ENCODE measurements at places on chromosomes 7 and 10. TPM values are rescaled to one million over a fixed set of nuclear protein-coding genes. Genes with fewer than 3 reads are reported as not detected.

CPED1 gene
- not detected for total RNA-seq

ZNF488 gene
- total RNA-seq: 0.50 TPM

OPALIN gene
- total RNA-seq: not detected

DNA sequence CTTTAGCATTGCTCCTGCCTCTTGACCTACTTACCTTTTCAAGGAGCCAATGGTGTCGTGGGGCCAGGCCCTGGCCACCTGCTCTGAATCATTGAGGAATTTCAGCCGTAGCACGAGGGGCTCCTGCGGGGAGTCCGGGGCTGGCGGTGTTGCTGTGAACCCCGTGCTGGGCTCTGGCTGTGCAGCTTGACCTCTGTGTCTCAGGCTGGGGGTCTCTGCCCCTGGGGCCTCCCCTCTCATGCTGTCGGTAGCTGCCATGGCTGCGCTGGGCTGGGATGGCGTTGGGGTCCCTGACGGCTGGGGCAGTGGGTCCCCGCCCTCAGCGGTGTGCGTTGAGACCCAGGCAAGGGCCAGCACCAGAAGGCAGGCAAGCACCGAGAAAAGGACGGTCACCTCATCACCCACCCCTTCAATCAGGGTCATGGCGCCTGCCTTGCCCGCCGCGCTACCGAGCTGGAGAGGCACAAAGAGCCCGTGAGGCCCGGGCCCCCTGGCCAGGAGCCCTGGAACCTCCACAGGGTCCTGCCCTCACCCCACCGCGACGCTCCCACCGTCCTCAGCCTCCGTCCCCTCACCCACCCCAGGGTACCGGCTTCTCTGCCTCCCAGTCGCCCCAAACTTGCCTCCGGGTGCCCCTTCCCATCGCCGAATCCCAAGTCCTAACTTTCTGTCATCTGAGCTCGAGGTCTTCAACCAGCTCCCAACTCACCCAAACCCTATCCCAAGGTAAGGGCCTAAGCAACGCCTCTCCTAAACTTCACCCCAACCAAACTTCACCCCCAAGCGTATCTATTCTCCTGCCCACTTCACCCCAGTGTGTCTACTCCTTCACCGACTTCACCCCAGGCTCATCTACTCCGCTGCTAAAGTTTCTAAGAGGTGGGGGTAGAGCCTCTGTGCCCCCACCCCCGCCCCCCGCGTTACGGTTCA lies 887 bp downstream of the TMUB1 start:
- no peak for DNase-seq

GRCh38 chr10:18659819-18660535 lies 746 bp downstream of the ARL5B start:
- DNase-seq: no peak

- DNase-seq: no peak
Observed at GRCh38 chr7:84549409-84549808, 354.8 kb upstream of the SEMA3A start.

DNA sequence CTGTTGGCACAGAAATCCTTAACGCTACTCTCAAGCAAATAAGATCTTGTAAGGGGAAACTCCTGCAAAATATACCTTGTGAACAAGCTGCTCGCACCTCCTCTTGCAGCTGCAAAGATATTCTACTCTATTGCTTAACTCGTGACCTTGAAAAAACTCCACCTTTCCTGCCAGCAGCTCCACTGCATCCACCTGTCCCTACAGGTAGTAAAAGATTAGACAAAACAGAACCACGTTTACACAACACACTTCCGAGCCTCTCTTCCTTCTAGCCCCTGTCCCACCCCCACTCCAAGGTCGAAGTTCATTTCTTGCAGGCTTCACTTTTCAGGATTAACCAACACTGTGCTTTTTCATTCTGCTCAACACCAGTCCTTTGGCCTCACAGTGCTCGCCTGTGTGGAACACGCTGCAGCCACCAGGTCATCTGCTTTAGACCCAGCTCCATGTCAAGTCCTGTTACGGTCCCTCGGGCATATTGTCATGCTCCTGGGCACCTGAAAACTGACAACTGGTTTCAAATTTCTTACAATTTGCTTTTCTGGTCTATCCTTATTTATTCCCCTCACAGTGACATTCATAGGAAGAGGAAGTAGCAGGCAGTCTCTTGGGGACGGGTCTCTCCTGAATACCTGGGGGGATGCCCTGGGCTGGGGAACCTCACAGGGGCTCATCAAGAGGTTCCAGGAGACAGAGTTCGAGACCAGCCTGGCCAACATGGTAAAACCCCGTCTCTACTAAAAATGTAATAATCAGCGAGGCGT lies 165.8 kb upstream of the KLF14 start:
- DNase-seq: no peak

- no peak for DNase-seq
Observed at GRCh38 chr7:36281945-36282717, 107.5 kb upstream of the ANLN start.

DNA sequence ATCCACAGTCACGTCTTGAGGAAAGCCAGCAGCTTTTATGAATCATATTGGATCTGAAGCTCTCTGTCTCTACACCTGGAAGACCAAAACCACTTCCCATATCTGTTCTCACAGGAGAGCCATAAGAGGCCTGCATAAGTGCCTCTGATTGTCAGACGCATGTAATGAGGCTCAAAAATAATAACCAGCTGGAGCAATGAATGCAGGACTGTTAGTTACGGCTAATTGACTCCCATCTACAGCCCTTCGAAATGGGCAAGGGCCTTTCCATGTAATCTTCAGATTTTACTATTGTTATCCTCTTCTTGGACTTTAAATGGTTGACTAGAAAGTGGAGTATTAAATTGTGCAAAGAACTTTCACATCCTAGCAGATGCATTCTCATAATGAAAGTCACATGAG lies 4.4 kb upstream of the SEMA3C start:
- DNase-seq: no peak

GRCh38 chr10:121838931-121839330 lies 88.9 kb downstream of the ATE1 start:
- no peak for DNase-seq

- no peak for DNase-seq
Observed at GRCh38 chr7:87833130-87833529, 43.0 kb downstream of the SLC25A40 start.

DNA sequence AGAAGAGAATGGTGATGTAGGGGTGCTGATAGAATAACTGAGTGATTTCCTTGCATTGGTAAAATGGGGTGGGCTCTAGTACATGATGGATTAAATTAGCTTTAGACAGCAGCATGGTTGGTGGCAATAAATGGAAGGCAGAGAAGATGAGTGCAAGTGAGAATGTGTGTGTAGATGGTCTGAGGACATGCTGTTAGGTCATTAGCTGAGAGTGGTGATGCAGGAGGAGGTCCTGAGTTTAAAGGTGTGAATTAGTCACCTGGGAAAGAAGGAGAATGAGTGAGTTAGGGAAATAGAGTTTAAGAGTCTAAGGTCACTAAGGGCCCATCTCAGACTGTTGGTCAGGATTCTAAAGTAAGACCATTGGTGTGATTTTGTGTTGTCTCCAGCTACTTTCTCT lies 17.9 kb upstream of the SEC61A2 start:
- no peak for DNase-seq

GRCh38 chr7:151115836-151116418 lies 29.7 kb downstream of the AGAP3 start:
- DNase-seq: no peak

- DNase-seq: no peak
Observed at GRCh38 chr7:80934321-80934720, 15.5 kb upstream of the SEMA3C start.

DNA sequence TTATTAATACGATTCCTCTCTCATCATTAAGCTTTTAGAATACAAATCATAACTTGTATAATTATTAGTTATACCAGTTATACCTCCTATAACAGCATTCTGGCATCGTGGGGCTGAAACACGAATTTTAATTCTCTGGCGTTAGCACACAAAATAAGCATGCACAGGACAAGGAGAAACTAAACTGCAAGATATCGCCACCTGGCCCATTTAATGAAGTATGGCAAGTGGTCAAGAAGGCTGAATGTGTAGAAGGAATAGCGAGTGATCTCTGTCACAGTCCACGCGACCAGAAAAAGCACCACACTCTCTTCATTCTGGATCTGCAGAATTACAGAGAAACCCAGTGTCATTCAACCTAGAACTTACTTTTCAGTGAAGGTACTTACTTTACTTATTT lies 18.1 kb downstream of the HACD1 start:
- DNase-seq: no peak

Data from activated naive CD8-positive, alpha-beta T cell treated with anti-CD3 and anti-CD28 coated beads for 36 hours (primary cell).